ENCODE measurements at places on chromosomes 11 and 22. TPM values are rescaled to one million over a fixed set of nuclear protein-coding genes. Genes with fewer than 3 reads are reported as not detected.

Gene MIEF1
- 58.3 TPM for total RNA-seq

DNA sequence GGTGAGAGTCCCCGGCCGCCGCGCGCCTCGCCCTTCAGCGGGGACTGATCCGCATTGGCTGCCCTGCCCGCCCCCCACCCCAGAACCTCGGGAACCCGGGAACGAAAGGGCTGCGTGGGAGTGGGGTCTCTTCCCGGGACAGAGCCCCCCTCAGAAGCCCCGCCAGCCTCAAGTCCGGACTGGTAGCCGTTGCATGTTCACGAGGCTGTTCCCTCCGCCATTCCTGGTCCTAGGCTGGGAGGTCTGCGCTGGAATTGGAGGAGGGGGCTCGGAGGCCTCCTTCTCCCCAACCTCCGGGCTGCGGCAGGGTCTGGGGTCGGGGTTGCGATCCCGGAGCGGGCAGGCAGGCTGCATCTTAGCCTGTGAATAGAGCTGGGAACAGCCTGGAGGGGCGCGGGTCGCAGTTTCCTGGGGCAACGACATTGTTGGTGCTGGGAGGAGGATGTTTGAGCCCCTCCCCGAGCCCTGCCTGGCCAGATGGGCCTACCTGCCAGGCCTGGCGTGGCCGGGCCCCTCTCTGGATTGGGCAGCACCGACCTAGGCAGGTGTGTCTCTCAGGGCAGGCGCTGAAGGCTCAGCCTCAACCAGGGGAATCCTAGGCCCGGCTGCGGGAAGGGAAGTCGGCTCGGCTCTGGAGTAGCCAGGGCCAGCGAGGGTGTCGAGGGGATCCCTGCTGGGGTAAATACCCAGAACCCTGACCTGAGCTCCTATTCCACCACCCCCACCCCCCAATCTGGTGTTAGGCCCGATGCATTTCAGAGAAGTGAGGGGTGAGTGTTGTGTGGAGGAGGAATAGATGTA, 670 bp downstream of the MAPK8IP1 start:
- no peak overlapping the region for H3K27ac ChIP-seq
- no peak for DNase-seq
- H3K4me1 ChIP-seq, result no peaks in the 10 kb centered on the region
- no peaks in the 10 kb centered on the region for H3K27me3 ChIP-seq
- no peaks in the 10 kb centered on the region for H3K36me3 ChIP-seq
- peak overlapping the region; percentile 55 for H3K4me3 ChIP-seq

- no peak for DNase-seq
- H3K27ac ChIP-seq, result no peak overlapping the region
- peaks cover 6% of the 10 kb centered on the region for H3K27me3 ChIP-seq
- H3K4me3 ChIP-seq, result no peak overlapping the region
These were observed 55.9 kb downstream of the ZC3H12C start for GRCh38 chr11:110148775-110149744.

- H3K36me3 ChIP-seq, result no peaks in the 10 kb centered on the region
- peaks cover 56% of the 10 kb centered on the region for H3K4me1 ChIP-seq
- peak overlapping the region; percentile 96 for H3K27ac ChIP-seq
- peak overlapping the region; percentile 95 for H3K4me3 ChIP-seq
- no peaks in the 10 kb centered on the region for H3K27me3 ChIP-seq
- peak; percentile 74 for DNase-seq
These were observed 76.7 kb upstream of the WNT7B start for GRCh38 chr22:46053563-46054090.
